ENCODE measurements at places on chromosomes 3 and 15. TPM values are rescaled to one million over a fixed set of nuclear protein-coding genes. Genes with fewer than 3 reads are reported as not detected.

ADGRG7 gene
- total RNA-seq, result not detected

- no peak for DNase-seq
Measured at GRCh38 chr3:177237206-177237605, 39.9 kb upstream of the TBL1XR1 start.

DNA sequence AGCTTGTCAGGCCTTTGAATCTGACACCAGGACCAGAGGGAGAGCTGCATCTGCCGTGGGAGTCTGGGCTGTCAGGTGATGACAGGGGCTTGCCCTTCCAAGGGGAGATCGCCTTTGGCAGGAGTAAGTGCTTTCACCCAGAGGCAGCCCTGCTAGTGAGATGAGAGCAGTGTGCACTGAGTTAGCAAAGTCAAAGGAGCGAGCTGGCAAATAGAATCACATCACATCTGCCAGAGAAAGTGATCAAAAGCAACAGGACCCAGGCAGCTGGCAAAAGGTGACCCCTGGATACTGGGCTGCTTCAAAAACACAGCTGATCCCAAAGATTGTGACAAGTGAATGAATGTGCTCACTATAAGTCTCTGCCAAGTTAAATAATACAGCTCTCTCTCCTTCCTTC, 36.1 kb upstream of the PYDC2 start:
- DNase-seq, result no peak

DNA sequence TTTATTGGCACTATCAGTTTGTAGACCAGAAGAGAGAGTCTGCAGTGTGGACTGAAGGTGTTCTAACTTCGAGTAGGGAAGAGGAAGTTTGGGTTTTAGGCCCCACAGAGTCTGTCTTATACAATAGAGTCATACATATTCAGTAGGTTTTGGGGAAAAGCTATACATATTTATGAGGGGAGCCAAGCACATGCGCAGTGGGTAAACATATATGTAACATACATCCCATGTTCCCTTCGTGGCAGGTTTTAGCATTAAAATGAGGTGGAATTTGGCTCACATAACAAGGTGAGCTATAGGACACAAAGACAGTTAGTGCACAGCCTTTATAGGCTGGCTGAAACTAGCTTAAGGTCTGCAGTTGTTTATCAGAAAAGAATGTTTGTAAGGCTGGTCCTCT, 4.9 kb downstream of the GALK2 start:
- no peak for DNase-seq

DNA sequence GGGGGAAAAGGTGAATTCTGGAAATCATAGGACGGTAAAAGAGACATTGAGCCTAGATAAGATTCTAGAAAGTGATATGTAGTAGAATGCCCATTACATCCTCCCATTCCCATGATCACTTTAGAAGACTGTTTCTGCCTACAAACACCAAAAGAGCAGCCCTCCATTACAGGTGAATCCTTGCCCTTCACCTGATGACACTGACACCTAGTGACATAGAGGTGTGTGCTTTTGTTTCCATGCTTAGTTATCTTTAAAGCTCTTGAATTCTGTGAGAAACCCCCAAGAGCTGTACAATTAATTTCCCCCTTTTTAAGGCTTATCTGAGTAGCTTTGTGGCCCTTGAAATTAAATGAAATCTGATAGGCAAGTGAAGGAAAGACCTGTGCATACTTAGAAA, 8.3 kb upstream of the BBX start:
- no peak for DNase-seq

- DNase-seq, result no peak
Measured at GRCh38 chr3:58620421-58620820, 43.2 kb upstream of the FAM107A start.

GRCh38 chr15:100623301-100623700, 20.9 kb downstream of the ASB7 start:
- DNase-seq, result no peak

DNA sequence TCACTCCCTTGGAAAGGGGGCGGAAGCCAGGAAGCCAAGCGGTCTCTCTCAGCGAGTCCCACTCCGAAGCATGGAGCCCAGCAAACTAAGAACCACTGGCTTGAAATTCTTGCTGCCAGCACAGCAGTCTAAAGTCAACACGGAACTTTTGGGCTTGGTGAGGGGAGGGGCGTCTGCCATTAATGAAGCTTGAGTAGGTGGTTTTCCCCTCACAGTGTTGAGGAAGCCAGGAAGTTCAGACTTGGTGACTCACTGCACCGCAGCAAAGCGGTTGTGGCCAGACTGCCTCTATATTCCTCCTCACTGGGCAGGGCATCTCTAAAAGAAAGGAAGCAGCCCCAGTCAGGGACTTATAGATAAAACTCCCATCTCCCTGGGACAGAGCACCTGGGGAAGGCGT, 665.4 kb upstream of the CBLB start:
- DNase-seq, result no peak
